ENCODE measurements at places on chromosomes 12 and 14.

- no peak for DNase-seq
These were observed 218.1 kb downstream of the MSRB3 start for GRCh38 chr12:65496617-65497016.

- DNase-seq = no peak
These were observed 1.9 kb upstream of the VRTN start for GRCh38 chr14:74346341-74346740.

GRCh38 chr14:68961781-68962584 is 17.1 kb downstream of the ACTN1 start:
- DNase-seq = no peak

DNA sequence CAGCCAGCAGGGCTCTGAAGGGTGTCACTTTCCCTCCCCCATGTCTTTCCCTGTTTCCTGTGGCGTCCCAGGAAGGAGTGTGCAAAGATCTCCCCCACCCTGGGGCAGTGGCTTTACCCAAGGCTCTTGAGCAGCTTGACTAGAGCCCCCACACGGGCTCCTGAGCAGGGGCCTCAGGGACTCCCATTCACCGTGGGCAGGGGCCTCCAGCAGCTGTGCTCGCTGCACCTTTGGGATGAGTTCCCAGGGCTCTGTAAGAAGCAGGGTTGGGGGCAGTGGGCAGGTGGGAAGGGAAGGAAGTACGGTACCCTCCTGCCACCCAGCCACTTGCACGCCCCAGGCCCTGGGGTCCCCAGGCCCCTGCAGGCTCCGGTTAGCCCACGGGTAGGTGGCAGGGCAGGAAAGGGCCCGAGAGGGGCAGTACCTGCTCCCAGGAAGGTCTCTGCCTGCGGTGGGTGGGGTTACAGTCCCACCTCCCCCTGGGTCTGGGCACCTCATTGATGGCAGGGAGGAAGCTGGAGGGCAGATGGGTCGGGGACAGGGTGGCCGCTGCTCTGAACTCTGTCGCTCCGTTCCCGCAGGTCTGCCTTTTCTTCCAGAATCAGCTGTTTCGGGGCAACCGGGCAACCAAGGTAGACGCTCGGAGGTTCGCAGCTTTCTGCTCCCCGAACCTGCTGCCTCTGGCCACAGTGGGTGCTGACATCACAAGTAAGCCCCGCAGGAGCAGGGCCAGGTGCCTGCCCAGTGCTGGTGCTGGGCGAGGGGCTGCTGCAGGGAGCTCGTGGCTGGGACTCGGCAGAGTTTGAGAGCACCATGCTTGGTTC is 13.0 kb downstream of the ASPG start:
- no peak for DNase-seq

GRCh38 chr14:76152333-76152681 is 585 bp downstream of the GPATCH2L start:
- peak; percentile 55 for DNase-seq

GRCh38 chr12:109586385-109587296 is 13.0 kb downstream of the MVK start:
- no peak for DNase-seq

DNA sequence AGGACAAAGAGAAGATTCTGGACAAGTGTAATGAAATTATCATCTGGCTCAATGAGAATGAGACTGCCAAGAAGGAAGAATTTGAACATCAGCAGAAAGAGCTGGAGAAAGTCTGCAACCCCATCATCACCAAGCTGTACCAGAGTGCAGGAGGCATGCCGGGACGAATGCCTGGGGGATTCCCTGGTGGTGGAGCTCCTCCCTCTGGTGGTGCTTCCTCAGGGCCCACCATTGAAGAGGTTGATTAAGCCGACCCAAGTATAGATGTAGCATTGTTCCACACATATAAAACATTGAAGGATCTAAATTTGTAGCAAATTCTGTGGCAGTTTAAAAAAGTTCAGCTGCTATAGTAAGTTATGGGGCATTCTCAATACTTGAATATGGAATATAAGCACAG is 174.3 kb upstream of the CCND2 start:
- DNase-seq = no peak

DNA sequence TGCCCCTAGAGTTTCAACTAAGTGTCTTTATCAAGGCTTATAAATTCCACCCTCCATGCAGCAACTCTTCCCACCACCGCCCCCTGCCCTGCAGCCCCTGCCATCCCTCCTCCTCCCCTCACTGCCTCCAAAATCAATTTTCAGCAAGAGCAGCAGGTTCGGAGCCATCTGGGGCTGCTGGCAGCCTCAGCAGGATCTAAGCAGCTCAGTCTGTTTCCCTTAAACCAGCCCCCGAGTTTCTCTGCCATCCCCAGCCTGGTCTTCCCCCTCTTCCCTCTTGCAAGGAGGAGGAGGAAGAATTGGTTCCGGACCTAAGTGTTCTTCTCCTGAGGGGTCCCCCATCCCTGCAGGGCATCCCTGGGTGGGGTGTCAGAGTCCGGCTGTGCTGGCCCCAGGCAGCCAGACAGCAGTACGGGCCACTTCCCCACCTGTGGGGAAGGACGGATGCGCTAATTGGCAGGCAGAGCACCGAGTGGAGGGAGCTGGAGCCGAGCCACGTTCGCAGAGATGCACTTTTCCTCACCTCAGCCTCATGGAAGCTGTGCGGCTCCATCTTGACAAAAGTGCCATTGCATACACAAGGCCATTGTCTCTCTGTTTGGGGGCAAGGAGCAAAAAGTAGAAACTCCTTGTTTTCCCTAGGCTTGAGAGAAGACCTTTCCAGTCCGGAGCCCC is 189.3 kb downstream of the KCNA5 start:
- DNase-seq = no peak

DNA sequence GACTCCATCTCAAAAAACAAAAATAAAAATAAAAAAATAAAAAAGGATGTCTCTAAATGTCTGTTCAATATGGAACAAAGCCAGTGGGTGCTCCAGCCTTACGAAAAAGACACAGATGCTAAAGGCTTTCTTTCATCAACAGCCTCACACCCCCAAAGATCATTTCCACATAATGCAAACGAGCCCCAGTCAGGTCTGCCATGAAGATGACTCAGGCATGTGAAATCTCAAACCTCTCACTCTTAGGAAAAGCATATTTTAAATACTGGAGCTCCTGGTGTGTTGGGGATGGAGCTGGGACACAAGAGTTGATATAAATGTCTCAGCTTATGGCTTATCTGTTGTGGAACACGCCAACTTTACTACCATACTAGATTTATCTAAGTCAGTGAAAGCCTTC is 49.9 kb upstream of the PLXNC1 start:
- DNase-seq = no peak
